ENCODE measurements at places on chromosomes 12 and 14.

GRCh38 chr12:2354151-2354991, 301.6 kb downstream of the CACNA1C start:
- DNase-seq: no peak

DNA sequence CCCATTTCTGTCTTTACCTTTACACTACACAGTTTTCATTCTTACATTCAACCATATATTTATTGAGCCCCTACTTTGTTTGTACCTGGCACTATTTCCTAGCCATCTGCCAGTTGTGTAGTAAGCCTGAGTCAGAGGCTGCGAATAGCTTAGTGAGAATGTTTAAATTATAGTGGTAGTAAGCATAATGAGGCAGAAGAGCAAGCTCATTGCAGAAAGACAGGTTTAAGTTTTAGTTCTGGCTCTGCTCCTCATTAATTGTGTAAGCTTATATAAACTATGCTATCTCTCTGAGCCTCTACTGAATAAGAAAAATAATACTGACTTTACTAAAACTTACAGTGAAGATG, 123.5 kb downstream of the NAV3 start:
- no peak for DNase-seq

DNA sequence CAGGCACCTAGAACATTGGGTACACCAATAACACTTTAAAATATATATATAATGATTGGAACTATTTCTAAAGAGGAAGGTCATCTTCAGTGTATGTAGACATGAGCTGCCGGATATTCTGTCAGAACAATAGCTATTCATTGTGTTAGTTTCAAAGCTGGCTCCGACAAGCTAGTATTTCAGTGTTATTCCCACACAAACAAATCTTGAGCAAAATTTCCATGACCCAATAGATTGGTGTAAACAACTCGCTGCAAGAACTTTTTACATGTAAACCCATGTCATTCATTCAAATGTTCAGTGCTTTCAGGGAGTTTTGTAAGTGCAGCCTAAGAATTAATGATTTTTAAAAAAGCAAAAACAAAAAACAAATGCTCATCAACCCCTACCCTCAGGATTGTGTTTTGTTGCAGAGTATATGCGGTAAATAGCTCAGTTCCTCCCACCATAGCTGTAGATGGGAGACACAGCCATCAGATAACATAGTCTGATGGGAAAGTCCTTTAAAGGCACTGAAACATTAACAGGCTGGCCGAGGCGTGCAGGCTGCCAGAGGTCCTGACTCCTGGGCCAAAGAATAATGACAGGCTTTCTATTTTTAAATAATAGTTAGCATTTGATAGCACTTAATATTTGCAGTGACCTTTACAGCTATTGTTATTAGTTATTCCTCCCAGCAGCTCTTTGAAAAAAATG, 150.3 kb upstream of the ARHGAP5 start:
- DNase-seq: no peak

DNA sequence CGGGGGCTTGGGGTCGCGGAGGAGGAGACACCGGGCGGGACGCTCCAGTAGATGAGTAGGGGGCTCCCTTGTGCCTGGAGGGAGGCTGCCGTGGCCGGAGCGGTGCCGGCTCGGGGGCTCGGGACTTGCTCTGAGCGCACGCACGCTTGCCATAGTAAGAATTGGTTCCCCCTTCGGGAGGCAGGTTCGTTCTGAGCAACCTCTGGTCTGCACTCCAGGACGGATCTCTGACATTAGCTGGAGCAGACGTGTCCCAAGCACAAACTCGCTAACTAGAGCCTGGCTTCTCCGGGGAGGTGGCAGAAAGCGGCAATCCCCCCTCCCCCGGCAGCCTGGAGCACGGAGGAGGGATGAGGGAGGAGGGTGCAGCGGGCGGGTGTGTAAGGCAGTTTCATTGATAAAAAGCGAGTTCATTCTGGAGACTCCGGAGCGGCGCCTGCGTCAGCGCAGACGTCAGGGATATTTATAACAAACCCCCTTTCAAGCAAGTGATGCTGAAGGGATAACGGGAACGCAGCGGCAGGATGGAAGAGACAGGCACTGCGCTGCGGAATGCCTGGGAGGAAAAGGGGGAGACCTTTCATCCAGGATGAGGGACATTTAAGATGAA, 630 bp downstream of the FOS start:
- DNase-seq: peak; percentile 73

- DNase-seq: no peak
These were observed 53.6 kb upstream of the ZFP36L1 start for GRCh38 chr14:68846466-68846865.

- no peak for DNase-seq
These were observed 149.0 kb downstream of the CAPZA3 start for GRCh38 chr12:18886962-18887361.

DNA sequence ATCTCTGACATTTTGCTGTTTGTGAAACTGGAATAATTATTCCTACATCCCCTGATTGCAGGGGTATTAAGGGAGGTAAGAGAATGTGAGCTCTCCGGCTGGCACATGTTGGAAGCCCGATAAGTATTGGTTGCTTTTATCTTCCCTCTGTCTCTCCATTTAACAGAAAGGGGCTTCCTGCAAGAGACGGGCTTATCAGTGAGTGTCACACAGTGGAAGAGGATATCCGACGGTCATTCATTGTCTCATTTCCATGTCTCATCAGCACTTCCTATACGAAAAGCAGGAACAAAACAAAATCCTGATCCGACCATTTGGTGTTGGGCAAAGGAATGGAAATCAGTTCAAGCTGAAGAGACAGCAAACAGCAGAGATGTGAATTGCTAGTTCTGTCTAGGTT, 10.7 kb downstream of the DYRK4 start:
- DNase-seq: no peak

- no peak for DNase-seq
These were observed 15.4 kb upstream of the USP30 start for GRCh38 chr12:109036975-109037374.

GRCh38 chr14:37241198-37241597, 43.5 kb downstream of the MIPOL1 start:
- DNase-seq: no peak

DNA sequence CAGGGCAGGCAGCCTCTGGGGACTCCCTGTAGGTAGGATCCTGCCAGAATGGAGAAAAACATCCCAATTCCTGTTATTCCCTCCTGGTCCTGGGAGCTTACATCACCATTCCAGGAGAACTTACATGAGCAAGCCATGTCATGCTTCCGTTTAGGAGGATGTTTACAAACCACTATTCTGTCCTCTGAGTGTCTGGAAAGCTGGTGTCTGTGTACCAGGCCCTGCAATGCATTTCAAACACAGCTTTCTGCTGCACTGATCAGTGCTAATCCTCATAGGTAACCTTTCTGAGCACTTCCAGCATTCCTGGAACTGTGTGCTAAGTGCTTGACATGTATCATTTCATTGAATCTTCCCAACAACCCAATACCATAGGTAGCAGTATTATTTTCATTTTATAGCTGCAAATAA, 19.8 kb upstream of the MAP1LC3B2 start:
- no peak for DNase-seq

- DNase-seq: no peak
These were observed 41.8 kb downstream of the DGLUCY start for GRCh38 chr14:91155626-91156089.

DNA sequence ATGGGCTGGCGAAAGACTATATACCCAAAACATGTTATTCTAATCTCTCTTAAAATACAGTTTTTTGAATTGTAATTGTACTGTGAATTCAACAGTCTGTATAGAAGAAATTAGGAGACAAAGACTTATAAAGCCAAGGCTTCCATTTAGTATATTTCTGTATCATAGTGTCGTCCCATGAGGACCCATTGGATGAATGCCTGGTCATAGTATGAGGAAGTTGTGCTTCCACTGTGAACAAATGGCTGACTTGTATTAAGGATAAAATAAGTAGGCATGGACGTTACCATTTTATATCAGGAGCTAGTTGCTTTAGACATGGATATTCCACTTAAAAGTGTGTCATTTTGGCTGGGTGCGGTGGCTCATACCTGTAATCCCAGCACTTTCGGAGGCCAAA, 55.9 kb upstream of the NAV3 start:
- DNase-seq: no peak

- peak; percentile 35 for DNase-seq
These were observed 107.0 kb downstream of the PTCSC3 start for GRCh38 chr14:36069535-36069900.

DNA sequence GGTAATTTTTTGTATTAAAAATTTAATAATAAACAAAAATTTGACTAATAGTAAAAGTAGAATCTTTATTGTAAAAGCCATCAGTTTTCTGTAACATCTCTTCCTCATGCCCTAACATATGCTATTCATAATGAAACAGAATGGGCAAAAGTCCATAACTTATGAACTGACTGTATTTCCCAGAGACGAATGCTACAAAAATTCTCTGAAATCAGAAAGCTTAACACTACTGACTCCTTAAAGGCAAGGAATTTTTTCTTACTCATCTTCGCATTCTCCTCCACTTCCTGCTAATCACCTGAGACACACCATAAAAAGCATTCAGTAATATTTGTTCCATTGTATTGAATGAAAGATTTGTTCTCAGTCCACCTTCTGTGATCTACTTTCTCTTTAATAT, 17.6 kb downstream of the MON2 start:
- DNase-seq: no peak

DNA sequence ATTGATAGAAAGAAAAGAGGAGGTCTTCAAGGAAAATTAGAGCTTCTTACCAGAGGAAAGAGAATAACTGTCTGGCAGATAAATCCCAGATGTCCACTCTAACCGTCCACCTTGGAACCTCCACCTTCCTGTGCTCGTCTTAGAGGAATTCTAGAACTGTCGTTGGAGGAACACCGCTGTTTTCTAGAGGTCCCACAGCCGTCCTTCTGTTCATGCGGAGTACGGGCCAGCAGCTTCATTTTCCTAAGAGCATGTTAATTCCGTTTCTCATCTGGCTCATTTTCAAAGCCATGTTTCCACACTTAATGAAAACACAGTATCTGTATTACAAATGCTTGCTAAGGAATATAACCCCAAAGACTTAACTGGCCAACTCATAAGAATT, 107.9 kb upstream of the ESRRB start:
- DNase-seq: no peak

DNA sequence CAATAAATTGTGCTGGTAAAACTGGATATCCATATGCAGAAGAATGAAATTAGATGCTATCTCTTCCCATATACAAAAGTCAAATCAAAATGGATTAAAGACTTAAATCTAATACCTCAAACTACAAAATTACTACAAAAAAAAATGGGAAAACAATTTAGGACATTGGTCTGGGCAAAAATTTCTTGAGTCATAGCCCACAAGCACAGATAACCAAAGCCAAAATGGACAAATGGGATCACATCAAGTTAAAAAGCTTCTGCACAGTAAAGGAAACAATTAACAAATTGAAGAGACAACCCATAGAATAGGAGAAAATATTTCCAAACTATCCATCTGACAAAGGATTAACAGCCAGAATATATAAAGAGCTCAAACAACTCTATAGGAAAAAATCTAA, 264.6 kb downstream of the NUAK1 start:
- DNase-seq: no peak

DNA sequence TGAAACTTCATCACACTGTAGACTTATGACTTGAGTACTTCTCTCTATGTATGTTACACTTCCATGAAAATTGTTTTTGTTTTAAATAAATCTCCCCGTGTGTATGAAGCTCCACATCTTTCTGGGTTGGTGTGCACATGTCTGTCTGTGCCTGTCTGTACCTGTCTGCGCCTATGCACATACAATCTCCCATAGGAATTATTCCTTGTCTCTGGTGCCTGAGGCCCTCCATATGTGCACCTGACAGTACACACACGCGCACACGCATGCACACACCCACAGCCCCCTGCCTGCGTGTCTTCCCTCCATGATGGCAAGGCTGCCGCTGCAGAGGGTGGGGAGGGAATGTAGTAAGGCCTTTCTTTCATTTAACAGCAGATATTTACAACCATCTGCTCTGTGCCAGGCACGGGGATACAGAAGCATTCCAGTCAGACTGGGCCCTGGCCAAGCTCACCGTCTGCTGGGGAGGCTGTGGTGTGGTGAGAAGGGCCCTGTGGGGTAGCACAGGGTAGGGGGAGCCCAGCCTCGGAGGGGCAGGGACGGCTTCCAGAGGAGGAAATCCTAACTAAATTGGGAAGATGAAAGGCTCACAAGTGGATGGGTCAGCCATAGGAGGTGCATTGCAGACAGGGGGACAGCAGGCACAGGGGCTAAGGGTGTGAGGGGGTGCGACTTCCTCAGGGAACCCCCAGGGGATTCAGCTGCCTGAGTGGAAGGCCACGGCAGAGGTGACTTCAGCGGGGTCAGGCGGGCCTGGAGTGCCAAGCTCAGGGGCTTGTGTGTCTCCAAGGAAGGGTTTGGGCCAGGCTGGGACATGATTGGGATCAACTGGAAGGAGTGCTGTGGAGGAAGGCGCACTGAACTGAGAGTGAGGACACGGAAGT, 26.1 kb downstream of the KRT8 start:
- no peak for DNase-seq

- DNase-seq: no peak
These were observed 150.1 kb downstream of the SLC38A4 start for GRCh38 chr12:46675736-46676135.

- DNase-seq: peak; percentile 13
These were observed 91.1 kb downstream of the FBXL14 start for GRCh38 chr12:1503281-1503711.

GRCh38 chr14:50095895-50096294, 20.5 kb downstream of the VCPKMT start:
- DNase-seq: no peak

DNA sequence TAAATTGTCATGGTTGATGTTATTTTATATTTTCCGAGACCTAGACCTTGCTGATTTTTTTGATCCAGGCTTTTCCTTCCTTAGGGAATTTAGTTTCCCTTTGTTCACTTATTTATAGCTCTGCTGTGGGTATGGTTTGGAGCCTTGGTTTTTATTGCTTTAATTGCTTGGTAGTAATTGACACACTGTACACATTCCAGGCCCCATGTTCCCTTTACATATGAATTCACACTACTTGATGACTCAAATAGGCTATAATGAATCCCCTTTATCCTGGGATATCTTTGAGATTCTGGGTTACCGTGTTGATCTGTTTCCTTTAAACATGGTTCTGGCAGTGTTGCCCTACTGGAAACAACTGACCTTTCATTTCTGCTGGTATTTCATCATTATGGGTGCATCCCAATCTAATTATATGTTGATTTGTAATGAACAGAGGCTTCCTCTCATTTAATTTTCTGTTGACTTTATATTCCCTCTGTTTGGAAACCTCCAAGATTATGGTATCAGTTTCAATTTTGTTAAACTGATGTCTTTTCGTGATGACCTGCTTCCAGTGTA, 424.0 kb downstream of the RAD51B start:
- DNase-seq: no peak

- no peak for DNase-seq
These were observed 368.1 kb upstream of the FOXG1 start for GRCh38 chr14:28398506-28398905.

All from activated T-cell treated with anti-CD3 and anti-CD28 coated beads, Interleukin-2, amount 50 U/mL, for 48 hours (primary cell).